ENCODE measurements at places on chromosomes 12 and 14.

DNA sequence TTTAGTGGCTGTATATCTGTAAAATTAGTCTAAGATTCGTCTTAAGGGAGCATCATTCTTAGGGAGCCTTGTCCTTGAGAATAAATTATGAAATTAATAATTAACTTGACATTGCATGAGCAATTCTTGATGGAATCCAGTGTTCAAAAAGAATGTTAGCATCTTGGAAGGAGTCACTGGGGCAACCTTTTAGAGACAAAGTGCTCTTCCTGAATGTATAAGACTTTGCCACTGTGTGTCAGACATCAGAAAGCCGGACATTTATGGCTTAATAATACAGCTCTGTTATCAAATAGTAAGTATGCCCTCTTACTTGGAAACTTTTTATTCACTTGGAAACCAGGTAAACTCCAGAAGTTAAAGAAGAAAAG is 83.3 kb downstream of the CCER1 start:
- DNase-seq: no peak

DNA sequence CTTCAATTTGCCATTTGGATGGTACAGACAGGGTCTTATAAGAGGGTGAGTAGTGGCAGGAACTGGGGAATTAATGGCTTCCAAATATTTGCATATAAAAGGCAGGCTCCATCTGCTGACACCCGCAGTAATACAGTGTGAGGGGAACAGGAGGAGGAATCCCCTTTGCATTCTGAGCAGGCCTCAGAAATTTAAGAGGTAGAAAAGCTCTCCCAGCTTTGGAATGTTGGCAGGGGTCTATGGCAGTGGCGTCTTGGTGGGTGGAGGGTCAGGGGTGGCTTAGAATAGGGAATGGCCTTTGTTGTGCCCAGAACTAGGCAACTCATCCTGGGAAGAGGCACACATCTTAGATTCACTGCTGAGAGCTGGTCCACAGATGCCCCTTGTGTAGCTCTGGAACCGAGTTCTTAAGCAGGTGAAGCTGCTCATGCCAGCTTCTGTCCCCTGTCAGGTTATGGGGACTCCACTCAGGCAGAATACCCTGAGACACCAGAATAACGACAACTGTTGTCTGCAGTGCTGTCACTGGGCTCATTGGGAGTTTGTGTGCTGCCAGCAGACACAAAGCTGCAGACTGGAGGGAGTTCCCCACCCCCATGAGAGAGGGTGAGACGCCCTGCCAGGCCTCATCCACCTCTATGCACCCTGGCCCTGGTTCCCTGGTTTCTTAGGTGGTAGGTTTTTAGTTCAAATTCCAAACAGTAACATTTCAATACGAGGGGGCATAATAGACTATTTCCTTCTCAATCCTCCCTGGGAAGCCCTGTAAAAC is 190.2 kb downstream of the MON2 start:
- DNase-seq: no peak

DNA sequence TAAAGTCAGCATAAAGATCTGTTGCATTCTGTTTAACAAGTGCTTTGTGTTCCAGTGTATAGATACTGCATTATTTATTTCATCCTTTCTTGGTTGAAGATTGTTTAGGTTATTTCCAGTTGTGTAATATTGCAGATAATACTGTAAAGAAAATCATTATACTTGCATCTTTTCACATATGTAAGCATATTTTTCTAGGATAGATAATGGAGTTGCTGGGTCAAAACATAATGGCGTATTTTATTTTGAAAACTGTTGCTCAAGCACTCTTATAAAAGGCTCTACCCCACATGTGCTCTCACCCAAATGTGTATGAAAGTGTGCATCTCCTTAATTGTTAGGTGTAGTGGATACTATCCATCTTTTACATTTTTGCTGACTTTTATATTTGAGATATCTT is 274.4 kb downstream of the FBXL14 start:
- DNase-seq: no peak

- DNase-seq: no peak
Observed at GRCh38 chr14:44149597-44149996, 357.5 kb downstream of the FSCB start.

DNA sequence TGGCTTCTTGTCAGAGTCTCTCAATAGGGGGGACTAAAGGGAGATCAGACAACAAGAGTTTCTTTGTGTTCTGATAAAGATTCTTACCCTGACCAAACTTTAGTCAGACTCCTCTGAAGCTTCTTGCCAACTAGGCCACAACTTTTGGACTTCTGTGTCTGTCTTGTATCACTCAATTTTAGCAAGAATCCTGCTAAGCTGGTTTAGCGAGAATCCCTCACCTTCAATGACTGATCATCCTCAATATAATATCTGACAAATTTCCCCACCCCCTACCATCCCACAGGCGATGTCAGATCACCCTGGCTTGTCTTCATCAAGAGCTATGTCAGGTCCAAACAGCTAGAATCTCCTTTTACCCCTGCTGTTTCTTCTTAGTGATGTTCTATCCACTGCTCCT is 215.2 kb downstream of the RASSF9 start:
- DNase-seq: no peak

GRCh38 chr12:110001596-110001995 is 2.4 kb downstream of the ANKRD13A start:
- DNase-seq: peak; percentile 72

- DNase-seq: no peak
Observed at GRCh38 chr12:54046809-54047159, 6.9 kb upstream of the HOXC4 start.

GRCh38 chr12:57151741-57152630 is 4.6 kb upstream of the LRP1-AS start:
- peak; percentile 91 for DNase-seq

GRCh38 chr12:98126637-98127335 is 388.6 kb upstream of the TMPO start:
- DNase-seq: no peak

DNA sequence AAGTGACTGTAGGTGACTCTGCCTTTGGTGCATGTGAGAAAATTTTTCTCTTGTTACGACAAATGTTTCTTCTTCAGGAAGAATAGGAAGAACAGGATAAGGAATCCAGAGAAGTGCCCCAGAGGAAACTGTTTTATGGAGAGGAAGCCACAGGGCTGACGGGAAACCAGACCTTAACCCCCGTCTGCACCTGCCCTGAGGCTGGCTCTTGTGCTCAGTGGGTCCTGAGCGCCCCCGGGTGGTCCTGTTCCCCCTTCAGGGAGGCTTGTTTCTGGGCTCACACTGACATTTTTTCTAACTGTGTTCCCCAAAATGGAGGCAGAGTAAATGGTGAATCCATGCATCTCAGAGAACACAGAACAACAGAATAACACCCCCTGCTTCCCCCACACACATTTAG is 691.8 kb downstream of the TMEM121 start:
- no peak for DNase-seq

- DNase-seq: no peak
Observed at GRCh38 chr14:49915085-49915484, 22.2 kb downstream of the ARF6 start.

DNA sequence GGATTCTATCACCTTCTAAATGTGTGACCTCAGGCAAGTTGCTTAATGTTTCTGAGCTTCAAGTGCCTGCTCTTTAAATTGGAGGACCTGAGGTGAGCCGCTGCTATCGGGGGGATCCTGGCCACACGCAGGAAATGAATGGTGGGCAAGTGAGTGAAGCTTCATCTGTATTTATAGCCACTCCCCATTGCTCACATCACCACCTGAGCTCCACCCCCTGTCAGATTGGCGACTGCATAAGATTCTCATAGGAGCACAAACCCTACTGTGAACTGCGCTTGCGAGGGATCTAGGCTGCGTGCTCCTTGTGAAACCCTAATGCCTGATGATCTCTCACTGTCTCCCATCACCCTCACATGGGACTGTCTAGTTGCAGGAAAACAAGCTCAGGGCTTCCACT is 158.6 kb upstream of the CCND2 start:
- DNase-seq: no peak

- DNase-seq: peak; percentile 77
Observed at GRCh38 chr12:75706786-75707605, 195.6 kb upstream of the KRR1 start.

DNA sequence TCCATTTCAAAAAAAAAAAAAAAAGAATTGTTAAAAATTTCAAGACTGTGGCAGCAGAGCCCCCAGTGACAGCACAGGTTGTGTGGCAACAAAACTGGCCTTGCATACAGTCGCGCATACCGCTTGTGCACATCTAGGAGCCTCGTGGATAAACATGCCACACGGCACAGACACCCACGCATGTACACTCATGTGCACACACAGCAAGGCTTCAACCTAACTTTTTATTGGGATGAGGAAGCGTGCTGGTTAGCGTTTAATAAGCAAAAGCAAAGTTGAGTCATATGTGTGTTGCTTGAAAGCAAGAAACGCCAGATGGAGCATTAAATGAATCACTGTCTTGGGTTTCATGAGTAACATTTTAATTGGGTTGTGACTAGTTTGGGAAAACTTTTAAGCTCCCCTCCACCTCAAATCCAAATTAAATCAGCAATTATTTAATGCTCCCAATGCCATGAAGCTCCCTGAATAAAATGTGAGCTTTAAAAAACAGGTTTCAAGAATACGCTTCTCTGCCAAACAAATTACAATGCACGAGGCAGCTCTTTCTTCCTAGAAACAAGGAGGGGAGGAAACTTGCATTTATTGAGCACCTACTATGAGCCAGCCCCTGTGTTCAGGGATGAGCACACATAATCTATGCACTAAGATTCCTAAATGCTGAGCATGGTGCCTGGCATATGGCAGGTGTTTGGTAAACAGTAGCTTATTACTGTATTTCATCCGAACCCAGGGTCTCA is 35.7 kb upstream of the EML1 start:
- DNase-seq: peak; percentile 95

GRCh38 chr12:116598311-116599284 is 39.4 kb downstream of the MAP1LC3B2 start:
- no peak for DNase-seq

DNA sequence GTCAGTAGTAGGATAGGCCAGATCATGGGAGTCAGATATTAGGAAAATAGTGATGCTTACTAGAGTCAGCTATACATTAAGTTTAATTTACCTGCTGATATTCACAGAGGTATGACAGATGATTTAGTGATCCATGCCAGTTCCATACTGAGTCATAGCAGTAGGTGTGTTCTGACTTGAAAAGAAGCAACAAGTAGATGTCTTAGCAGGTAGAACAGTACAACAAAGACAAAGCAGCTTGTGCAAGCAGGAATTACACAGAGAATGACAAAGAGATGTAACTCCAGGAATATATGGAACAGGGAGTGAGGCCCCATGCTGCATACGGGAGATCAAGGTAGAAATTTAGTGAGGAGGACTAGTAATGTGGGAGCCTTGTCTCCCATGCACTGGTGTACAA is 556.9 kb downstream of the SLC16A7 start:
- DNase-seq: no peak

GRCh38 chr14:29927376-29928116 is at the start of gene PRKD1:
PRKD1 (minus strand) TSS chr14:29927847.
- peak; percentile 75 for DNase-seq

- DNase-seq: peak; percentile 23
Observed at GRCh38 chr12:39102474-39103209, 197.3 kb upstream of the CPNE8 start.

GRCh38 chr12:55024575-55024974 is 4.8 kb downstream of the NEUROD4 start:
- no peak for DNase-seq

- DNase-seq: no peak
Observed at GRCh38 chr14:56524971-56525677, 54.5 kb upstream of the TMEM260 start.
